Smooth muscle cell of trachea (primary cell): ENCODE measurements at places on chromosomes 7 and 10. TPM values are rescaled to one million over a fixed set of nuclear protein-coding genes. Genes with fewer than 3 reads are reported as not detected.

ZNF862 gene
- 8.1 and 17.9 TPM in 2 replicates for total RNA-seq

CASD1 gene
- 12.7 and 14.3 TPM in 2 replicates for total RNA-seq

PDSS1 gene
- total RNA-seq: 3.1 and 5.4 TPM in 2 replicates

DIP2C gene
- 17.0 and 21.8 TPM in 2 replicates for total RNA-seq

WASL gene
- total RNA-seq: 11.7 and 16.9 TPM in 2 replicates

TEX36 gene
- 0.44 TPM in 1 of 2 replicates, not detected in the other for total RNA-seq

FIS1 gene
- total RNA-seq: 130 and 262 TPM in 2 replicates

HPSE2 gene
- not detected in 2 replicates for total RNA-seq
